ENCODE measurements at places on chromosomes 11 and 22.

- no peak for DNase-seq
These were observed 18.3 kb upstream of the TALDO1 start for GRCh38 chr11:728901-729491.

- no peak for DNase-seq
These were observed 455.8 kb downstream of the TMEM135 start for GRCh38 chr11:87493516-87493915.

DNA sequence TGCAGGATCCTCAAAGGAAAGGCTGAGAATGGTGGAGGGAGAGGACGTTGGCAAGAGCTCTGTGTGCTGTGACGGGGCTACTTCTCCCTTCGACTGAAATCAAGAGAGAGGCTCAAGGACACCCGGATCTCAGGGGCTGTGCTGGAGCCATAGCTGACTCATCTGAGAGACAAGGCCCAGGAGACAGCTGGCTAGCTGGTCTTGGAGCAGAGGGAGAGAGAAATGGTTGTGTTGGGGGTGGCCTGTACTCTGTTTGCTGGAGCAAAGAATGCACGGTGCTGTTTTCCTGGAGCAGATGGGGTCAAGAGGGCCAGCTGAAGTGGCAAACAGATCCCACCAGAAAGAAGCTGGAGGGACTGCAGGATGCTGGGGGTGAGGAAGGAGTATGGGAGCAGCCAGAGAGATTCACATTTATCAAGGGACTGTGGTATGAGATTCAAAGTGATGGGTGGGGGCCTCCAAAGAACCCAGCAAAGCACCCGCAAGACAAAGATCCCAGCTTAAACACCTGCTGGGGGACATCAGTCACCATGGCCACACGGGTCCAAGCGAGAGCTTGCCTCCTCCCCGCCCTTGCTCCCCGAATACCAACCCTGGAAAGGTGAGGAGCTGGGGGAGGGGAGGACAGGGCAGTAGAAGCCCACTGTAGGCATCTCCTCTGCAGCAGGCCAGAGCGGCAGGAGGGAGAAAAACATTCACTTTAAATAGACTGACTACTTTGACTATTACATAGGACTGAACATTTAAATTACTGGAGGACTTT, 40.8 kb downstream of the MAP6 start:
- DNase-seq: no peak

DNA sequence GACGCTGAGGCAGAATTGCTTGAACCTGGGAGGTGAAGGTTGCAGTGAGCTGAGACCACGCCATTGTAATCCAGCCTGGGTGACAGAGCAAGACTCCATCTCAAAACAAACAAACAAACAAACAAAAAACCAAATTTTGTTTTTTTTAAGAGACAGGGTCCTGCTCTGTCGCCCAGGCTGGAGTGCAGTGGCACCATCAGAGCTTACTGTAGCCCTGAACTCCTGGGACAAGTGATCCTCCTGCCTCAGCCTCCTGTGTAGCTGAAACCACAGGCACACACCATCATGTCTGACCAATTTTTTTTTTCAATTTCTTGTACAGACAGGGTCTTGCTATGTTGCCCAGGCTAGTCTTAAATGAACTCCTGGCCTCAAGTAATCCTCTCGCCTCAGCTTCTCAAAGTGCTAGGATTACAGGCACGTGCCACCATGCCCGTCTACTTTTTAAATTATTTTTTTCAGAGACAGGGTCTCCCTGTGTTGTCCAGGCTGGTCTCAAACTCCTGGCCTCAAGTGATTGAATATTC, 13.2 kb upstream of the PPM1F start:
- no peak for DNase-seq
